ENCODE measurements at places on chromosomes 6 and 20.

DNA sequence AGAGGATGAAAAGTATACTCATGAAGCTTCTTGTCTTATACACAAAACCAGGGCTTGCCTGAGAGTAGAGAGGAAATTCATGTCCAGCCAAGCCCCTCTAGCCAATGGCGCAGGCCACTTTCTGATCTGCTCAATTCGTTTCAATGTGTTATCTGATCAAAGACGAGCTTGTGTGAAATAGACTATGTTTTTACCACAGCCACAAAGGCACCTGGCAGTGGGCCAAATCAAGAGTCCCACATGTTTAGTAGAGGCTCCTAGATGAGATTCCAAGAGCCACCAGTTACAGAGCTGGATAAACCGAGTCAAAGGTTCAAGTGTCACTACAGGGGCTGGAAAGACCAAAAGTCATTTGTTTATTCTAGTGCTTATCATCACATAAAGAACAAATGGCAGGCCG lies 34.9 kb downstream of the GPLD1 start:
- DNase-seq: no peak

GRCh38 chr6:5584078-5584482 lies 322.8 kb downstream of the FARS2 start:
- peak; percentile 73 for DNase-seq

DNA sequence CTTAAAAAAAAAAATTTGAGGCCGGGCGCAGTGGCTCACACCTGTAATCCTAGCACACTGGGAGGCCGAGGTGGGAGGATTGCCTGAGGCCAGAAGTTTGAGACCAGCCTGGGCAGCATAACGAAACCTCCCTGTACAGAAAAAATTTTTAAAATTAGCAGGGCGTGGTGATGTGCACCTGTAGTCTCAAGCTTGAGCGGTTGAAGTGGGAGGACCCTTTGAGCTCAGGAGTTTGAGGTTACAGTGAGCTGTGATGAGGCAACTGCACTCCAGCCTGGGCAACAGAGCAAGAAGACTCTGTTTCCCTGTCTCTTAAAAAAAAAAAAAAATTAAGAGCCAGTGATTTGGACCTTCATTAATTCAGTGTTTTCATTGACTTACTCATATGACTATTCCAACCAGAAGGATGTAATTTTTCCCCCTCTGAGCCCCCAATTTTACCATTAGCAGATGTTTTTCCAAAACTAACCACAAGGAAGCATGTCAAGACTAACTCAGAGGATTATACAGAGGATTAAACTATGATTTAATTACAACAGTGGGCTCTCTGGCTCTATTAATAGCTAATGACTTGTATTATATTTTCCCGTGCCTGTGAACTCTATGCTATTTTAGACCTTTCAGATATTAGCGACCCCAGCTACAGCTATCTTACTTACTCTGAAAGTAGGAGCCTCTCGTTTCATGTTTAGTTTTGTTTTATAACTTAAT lies 75.1 kb downstream of the ARID1B start:
- no peak for DNase-seq

DNA sequence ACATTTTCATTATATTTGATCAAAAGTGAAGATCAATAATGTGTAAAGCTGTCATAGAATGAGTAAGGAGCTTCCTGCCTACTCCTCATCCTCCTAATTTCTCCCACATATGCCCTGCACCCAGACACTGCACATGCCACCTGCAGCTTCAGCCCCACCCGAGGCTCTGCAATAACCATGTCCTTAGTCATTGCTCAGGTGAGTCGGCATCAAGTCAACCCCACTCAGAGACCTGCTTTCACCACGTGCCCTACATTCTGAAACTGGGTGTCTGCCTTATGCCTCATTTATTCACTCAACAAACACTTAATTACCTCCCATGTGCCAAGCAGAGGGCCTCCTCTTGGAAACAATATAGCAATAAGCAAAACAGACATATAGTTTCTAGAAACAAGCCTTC lies 15.4 kb upstream of the TNFAIP3 start:
- no peak for DNase-seq

GRCh38 chr6:157811476-157812173 lies 11.4 kb upstream of the SNX9 start:
- DNase-seq: peak; percentile 86

- peak; percentile 4 for DNase-seq
These were observed 36.8 kb downstream of the MANEA start for GRCh38 chr6:95614094-95614493.

GRCh38 chr20:58293453-58293852 lies 16.1 kb upstream of the RAB22A start:
- no peak for DNase-seq

GRCh38 chr20:51468636-51469035 lies 73.9 kb downstream of the NFATC2 start:
- DNase-seq: no peak

DNA sequence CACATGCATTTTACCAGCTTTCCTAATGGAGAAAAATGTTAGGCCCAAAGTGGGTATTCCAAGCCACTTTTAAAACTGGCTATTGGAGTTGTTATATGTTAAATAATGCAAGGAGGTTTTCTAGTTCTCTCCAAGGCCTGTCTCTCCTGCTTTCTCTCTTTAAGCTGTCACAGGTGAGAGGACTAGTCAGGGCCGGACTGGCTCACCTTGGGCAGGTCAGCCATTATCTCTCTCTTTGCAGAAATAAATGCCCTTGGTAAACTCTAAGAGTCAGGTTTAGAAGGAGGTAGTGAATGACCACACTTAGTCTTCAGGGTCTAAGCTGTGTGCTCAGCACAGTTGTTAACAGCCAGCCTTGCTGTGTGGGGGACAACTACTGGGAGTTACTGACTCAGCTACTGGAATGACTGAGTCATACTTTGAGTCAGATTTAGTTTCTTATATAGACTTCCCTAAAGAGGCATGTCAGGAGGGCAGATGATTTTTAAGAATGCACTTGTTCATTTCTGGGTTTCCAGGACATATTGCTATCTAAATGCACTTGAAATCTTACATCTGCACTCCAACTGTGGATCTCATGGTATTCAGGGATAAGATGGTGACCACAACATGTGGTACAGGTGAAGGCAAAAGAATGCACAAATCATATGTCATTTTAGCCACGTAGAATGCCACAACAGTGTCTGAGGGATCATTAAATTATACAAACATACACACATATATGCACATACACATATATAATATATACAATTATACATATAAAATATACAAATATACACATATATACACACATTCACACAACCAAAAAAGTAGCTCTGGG lies 719.4 kb downstream of the EPM2A start:
- DNase-seq: peak; percentile 96

DNA sequence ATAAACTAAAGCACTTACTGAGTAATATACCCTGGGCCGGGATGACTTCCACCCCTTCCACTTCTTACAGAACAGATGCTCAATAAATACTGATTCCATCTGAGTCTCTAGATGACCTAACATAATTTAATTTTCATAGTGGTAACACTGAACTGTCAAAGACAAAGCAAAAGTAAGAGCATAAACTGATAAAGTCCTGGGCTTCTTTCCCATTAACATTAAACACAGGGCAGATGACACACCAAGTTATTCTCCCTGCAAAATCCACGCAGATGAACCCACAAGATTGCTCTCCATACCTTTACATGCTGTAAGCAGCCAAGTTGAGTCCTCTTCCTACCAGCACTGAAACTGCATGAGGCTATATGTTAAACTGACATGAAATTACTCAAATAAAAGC lies 27.1 kb downstream of the AGPAT4 start:
- DNase-seq: no peak

DNA sequence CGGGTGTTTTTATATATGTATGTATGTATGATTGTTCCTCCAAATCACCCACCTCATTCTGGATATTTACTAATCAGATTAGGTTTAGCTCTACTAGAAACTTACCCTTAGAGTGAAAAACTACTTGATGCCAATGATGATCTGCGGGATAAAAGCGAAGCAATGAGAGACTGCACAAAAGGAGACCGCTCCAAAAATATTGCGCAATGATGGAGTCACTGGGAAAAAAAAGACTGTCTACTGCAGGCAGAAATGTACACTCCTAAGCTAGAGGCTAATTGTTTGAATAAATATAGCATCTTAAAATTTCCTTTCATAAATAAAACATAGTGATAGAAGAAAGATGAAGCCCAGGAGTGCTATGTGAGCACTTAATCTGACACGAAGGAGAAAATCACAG lies 7.3 kb downstream of the RAB32 start:
- peak; percentile 72 for DNase-seq

GRCh38 chr20:62843656-62844055 lies 18.0 kb downstream of the TCFL5 start:
- no peak for DNase-seq

DNA sequence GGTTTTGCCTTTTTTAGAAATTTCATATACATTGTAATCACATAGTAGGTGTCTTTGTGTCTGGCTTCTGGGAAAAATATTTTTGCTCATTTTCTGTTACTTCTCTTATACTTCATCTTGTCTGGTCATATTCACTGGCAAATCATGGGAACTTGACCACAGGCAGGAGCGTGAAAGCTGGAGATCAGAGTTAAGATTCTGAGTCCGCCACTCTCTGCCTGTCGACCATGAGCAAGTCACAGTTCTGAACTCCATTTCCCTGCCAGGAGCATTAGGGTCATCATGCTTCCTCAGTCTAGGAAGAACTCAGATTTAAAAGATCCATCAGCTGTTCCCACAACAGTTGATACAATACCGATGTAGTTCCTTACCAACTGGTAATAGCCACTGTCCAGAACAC lies 12.4 kb upstream of the SCGN start:
- no peak for DNase-seq

- peak; percentile 51 for DNase-seq
These were observed 49.7 kb downstream of the TOP1 start for GRCh38 chr20:41078329-41078728.

- DNase-seq: no peak
These were observed 83.2 kb downstream of the CEBPB start for GRCh38 chr20:50273601-50274491.

DNA sequence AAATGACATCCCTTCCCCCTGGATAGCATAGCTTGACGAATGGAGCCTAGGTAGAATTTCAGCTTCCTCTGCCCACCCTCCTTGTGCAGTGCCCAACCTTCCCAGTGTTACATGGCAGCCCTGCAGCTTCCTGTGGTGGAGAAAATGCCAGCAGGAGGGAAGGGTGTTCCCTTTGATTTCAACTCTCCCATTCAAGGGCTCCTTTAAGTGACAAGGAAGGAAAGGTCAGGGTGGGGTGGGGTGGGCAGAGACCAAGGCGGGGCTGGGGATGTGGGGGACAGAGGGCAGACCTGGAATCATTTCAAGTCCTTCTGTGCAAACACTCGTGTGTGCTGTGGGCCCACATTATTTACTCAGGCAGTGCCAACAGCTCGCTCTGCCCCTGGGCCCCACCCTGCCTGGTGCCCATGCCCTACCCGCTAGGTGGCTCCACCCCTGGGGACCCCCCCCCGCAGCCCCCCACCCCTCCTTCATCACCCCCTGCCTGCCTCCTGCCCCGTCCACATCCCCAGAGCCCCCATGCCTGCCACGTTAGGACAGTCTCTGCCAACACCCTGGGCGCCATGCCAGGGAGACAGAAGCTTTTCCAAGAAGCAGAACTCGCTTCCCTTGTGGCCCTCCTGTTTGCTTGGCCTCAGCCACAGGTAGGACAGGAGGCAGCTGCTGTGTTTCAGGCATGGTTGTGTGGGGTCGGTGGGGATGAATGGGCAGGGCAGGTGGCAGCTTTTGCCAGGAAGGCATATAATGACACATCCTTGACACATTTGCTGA lies 9.4 kb downstream of the SPDEF start:
- no peak for DNase-seq

DNA sequence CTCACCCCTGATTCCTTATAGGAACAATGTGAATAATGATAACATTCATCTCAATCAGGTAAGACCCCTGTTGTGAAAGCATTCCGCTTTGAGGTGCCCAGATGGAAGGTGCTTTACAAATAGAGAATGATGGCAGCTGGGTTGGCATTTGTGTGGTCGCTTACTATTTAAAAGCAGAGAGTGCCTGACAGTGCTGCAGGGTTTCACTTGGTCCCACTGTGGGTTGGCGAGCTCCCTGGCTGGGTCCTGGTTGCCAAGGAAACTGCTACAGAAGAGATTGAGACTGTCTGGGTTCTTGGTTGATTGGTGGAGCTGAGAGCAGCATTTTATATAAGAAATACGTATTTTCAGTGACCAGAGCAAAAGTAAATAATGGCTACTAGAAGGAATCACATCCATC lies 207.2 kb upstream of the KCNQ5 start:
- no peak for DNase-seq

DNA sequence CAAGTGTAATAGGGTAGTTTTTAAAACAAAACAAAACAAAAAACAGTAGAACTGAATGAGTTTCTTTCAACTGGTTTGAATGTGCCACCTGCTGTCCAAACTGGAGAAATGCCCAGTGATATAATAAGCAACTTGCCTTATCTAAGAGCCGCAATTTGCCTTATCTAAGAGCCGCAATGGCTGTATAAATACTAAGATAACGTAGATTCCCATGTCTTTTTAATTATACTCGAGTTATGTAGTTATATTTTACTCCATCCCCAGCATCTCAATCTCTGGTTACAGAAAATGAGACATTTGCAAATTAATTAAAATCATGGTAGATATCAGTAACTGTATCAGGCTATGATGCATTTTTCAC lies 67.2 kb downstream of the RPP40 start:
- DNase-seq: peak; percentile 73

GRCh38 chr6:168292826-168293225 lies 26.8 kb downstream of the DACT2 start:
- no peak for DNase-seq

- no peak for DNase-seq
These were observed 129.3 kb upstream of the STMND1 start for GRCh38 chr6:16972535-16972934.

- no peak for DNase-seq
These were observed 41.9 kb upstream of the TMEM170B start for GRCh38 chr6:11495565-11496145.

- DNase-seq: no peak
These were observed 3.2 kb downstream of the SLC22A7 start for GRCh38 chr6:43301081-43301870.

- DNase-seq: no peak
These were observed 108.4 kb downstream of the PLCB4 start for GRCh38 chr20:9177278-9177677.

DNA sequence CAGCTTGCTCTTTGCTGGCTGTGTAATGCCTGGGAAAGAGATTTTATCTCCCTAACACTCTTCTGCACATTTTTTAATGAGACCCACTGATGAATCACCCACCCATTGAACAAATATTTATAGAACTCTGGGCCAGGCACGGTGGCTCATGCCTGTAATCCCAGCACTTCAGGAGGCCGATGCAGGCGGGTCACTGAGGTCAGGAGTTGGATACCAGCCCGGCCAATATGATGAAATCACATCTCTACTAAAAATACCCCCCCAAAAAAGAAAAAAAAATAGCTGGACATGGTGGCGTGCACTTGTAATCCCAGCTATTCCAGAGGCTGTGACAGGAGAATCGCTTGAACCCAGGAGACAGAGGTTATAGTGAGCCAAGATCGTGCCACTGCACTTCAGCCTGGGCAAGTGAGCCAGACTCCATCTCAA lies 82.1 kb upstream of the SIRPA start:
- DNase-seq: peak; percentile 93
